Left hindlimb (tissue), 1 donor: ENCODE measurements at places on chromosomes 12 and 14.

DNA sequence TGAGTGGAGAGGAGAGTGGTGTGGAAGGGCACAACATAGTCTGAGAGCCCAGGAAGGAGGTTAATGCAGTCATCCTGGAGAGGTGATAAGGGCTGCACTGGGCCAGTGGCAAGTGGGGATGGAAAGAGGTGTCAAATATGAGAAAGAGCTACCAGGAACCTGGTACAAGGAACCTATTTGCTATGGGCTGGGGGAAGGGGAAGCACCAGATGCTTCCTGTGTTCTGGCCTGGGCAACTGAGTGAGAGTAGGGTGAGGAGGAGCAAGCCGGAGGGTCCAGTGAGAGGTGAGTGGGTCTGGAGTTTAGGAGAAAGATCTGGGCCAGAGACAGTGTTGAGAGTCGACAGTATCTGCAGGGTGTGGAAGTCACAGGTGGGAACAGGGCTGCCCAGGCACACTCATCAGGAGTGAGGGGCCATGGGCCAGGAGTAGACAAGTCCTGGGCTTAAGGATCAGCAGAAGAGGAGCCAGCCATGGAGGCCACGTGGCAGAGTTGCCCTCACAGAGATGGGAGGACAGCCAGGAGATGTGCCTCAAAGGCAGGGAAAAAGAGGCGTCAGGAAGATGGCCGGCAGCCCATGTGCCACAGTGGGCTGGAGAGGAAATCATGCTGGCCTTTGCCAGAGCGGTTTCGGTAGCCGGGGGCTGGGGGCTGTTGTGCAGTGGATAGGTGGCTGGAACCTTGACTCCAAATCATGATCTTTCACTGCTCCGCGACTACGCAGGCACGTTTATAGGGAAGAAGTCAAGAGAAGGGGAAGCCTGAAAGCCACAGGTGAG is 2.9 kb upstream of the AQP6 start:
- DNase-seq = no peak

- DNase-seq = no peak
These were observed 18.1 kb upstream of the SGPP1 start for GRCh38 chr14:63745858-63746425.

GRCh38 chr12:49527361-49528130 is 11.3 kb upstream of the KCNH3 start:
- DNase-seq = no peak

DNA sequence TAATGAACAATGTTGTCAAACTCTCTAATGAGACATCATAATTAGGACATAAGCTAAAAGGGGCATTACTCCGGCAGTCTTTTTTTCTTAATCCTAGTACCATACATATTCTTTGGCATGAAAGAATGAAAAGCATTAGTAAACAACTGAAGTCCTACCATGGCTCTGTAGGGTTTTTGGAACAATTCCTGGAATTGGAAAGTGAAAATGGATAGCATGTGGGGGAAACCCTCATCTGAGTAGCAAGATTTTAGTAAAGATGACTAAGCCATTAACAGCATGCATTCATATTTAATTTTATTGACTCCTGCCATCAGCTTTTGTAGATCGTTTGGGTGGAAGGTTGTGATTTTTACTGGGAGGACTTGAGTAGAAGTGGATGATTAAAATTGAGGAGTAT is 216.2 kb upstream of the PDZRN4 start:
- DNase-seq = no peak

DNA sequence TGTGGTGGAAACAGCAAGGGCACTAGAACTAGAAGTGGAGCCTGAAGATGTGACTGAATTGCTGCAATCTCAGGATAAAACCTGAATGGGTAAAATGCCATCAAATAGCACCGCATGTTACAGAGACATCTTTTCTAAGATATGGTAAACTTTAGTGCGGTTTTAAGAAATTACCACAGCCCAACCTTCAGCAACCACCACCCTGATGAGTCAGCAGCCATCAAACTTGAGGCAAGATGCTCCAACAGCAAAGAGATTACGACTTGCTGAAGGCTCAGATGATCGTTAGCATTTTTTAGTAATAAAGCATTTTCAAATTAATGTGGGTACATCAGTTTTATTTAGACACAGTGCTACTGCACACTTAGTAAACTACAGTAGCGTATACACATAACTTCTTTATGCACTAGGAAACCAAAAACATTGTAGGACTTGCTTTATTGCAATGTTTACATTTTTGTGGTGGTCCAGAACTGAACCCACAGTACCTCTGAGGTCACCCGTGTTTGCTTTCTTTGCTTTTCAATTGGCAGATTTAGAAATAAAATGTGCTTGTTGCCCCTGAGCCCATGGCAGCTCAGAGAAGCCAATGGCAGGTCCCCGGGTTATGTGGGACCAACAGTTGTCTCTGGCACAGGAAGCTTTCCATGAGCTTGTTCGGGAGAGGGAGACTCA is 15.9 kb downstream of the GOLGA3 start:
- DNase-seq = no peak

GRCh38 chr12:127245437-127245836 is 1021.5 kb upstream of the TMEM132C start:
- DNase-seq = no peak

GRCh38 chr12:74957231-74957630 is 252.4 kb downstream of the KCNC2 start:
- no peak for DNase-seq
